ENCODE measurements at places on chromosomes 12 and 14. TPM values are rescaled to one million over a fixed set of nuclear protein-coding genes. Genes with fewer than 3 reads are reported as not detected.
A peak's percentile ranks its signal among the peaks of the same experiment; 100 is the strongest.

DGKA gene
- total RNA-seq = 3.7 TPM

NFE2 gene
- total RNA-seq = not detected

DPPA3 gene
- total RNA-seq = not detected

CLEC4C gene
- not detected for total RNA-seq

MAP1LC3B2 gene
- total RNA-seq = not detected

PRR4 gene
- total RNA-seq = 3.3 TPM

GYS2 gene
- total RNA-seq = 0.05 TPM

POTEG gene
- not detected for total RNA-seq

MUCL1 gene
- not detected for total RNA-seq

PLA2G1B gene
- not detected for total RNA-seq

FOXA1 gene
- 1.5 TPM for total RNA-seq

- H3K36me3 ChIP-seq = no peaks in the 10 kb centered on the region
- no peaks in the 10 kb centered on the region for H3K27me3 ChIP-seq
- DNase-seq = peak; percentile 25
- peaks cover 9% of the 10 kb centered on the region for H3K4me1 ChIP-seq
Measured at GRCh38 chr12:27331291-27331926, 1.2 kb upstream of the BMAL2 start.

GRCh38 chr12:62426089-62426488 lies 40.5 kb upstream of the MON2 start:
- H3K4me1 ChIP-seq = no peaks in the 10 kb centered on the region
- peaks cover 3% of the 10 kb centered on the region for H3K27me3 ChIP-seq
- H3K36me3 ChIP-seq = no peaks in the 10 kb centered on the region
- H3K27ac ChIP-seq = no peak overlapping the region
- DNase-seq = no peak
- no peak overlapping the region for H3K4me3 ChIP-seq

GRCh38 chr12:55698241-55698955 lies 9.3 kb downstream of the ITGA7 start:
- no peak overlapping the region for H3K27ac ChIP-seq
- H3K4me1 ChIP-seq = peaks cover 30% of the 10 kb centered on the region
- H3K36me3 ChIP-seq = no peaks in the 10 kb centered on the region
- no peaks in the 10 kb centered on the region for H3K27me3 ChIP-seq
- H3K4me3 ChIP-seq = no peak overlapping the region
- DNase-seq = no peak

- no peak overlapping the region for H3K4me3 ChIP-seq
- no peak overlapping the region for H3K27ac ChIP-seq
- H3K36me3 ChIP-seq = no peaks in the 10 kb centered on the region
- H3K4me1 ChIP-seq = peaks cover 8% of the 10 kb centered on the region
- DNase-seq = no peak
- no peaks in the 10 kb centered on the region for H3K27me3 ChIP-seq
Measured at GRCh38 chr12:62899568-62900390, 35.2 kb downstream of the PPM1H start.

GRCh38 chr14:36538051-36538450 lies 18.0 kb upstream of the NKX2-1 start:
- H3K27ac ChIP-seq = no peak overlapping the region
- H3K36me3 ChIP-seq = no peaks in the 10 kb centered on the region
- no peaks in the 10 kb centered on the region for H3K4me1 ChIP-seq
- DNase-seq = no peak

- H3K27me3 ChIP-seq = peaks cover 9% of the 10 kb centered on the region
- no peak overlapping the region for H3K27ac ChIP-seq
- no peak for DNase-seq
- H3K4me1 ChIP-seq = no peaks in the 10 kb centered on the region
- no peak overlapping the region for H3K4me3 ChIP-seq
Measured at GRCh38 chr14:104734051-104734587, 10.1 kb downstream of the ADSS1 start.

GRCh38 chr14:31027847-31028246 lies 1.7 kb upstream of the STRN3 start:
- no peaks in the 10 kb centered on the region for H3K27me3 ChIP-seq
- H3K36me3 ChIP-seq = 0 out of 2 replicates have a peak, but pooled peaks cover under 1% of the 10 kb centered on the region
- DNase-seq = no peak

GRCh38 chr14:84108746-84109457 lies 1421.0 kb upstream of the FLRT2 start:
- H3K27ac ChIP-seq = no peak overlapping the region
- H3K27me3 ChIP-seq = no peaks in the 10 kb centered on the region
- DNase-seq = no peak
- H3K36me3 ChIP-seq = no peaks in the 10 kb centered on the region

GRCh38 chr12:111401167-111401605 lies 4.5 kb upstream of the SH2B3 start:
- H3K27ac ChIP-seq = no peak overlapping the region
- H3K27me3 ChIP-seq = no peaks in the 10 kb centered on the region
- no peak overlapping the region for H3K4me3 ChIP-seq
- no peak for DNase-seq
- peaks cover 11% of the 10 kb centered on the region for H3K4me1 ChIP-seq
- no peaks in the 10 kb centered on the region for H3K36me3 ChIP-seq

GRCh38 chr12:50929831-50930230 lies 22.5 kb upstream of the HIGD1C start:
- no peak for DNase-seq
- H3K27ac ChIP-seq = no peak overlapping the region
- H3K36me3 ChIP-seq = no peaks in the 10 kb centered on the region
- peaks cover 21% of the 10 kb centered on the region for H3K4me1 ChIP-seq

DNA sequence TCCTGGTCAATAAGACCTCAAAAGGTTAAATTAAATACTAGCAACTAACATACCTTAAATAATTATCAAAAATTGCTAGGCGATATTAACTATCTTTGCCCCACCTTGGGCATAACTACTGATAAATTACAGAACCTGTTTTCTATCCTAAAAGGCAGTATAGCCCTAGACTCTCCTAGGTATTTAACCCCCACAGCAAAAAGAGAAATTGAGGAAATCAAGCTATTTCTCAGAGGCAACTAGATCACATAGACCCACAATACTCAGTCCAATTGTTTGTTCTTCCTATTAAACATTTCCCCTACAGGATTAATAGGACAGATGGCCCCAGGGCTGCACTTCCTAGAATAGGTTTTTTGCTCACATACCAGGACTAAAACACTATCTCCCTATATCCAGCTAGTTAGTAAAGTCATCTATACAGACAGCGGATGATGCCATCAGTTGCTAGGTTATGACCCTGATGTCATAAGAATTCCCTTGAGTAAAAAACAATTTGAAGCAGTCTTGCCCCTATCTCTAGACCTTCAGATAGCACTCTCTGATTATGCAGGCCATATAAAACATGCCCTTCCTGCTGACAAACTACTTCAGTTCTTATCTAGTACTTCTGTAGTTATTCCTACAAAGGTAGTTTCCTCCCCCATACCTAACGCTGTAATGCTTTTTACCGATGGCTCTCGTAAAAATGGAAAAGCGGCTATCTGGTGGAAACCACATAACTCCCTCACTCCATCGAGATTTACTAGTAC lies 118.4 kb downstream of the PPHLN1 start:
- no peaks in the 10 kb centered on the region for H3K27me3 ChIP-seq
- H3K4me1 ChIP-seq = no peaks in the 10 kb centered on the region
- peaks cover 58% of the 10 kb centered on the region for H3K36me3 ChIP-seq
- no peak for DNase-seq
- H3K4me3 ChIP-seq = no peak overlapping the region

GRCh38 chr14:37232907-37233481 lies 35.3 kb downstream of the MIPOL1 start:
- H3K4me1 ChIP-seq = no peaks in the 10 kb centered on the region
- H3K4me3 ChIP-seq = no peak overlapping the region
- H3K36me3 ChIP-seq = no peaks in the 10 kb centered on the region
- H3K27ac ChIP-seq = no peak overlapping the region

- no peak overlapping the region for H3K27ac ChIP-seq
- H3K4me3 ChIP-seq = no peak overlapping the region
- no peaks in the 10 kb centered on the region for H3K36me3 ChIP-seq
- no peaks in the 10 kb centered on the region for H3K27me3 ChIP-seq
- no peaks in the 10 kb centered on the region for H3K4me1 ChIP-seq
- DNase-seq = no peak
Measured at GRCh38 chr14:93379831-93380230, 32.8 kb downstream of the COX8C start.

DNA sequence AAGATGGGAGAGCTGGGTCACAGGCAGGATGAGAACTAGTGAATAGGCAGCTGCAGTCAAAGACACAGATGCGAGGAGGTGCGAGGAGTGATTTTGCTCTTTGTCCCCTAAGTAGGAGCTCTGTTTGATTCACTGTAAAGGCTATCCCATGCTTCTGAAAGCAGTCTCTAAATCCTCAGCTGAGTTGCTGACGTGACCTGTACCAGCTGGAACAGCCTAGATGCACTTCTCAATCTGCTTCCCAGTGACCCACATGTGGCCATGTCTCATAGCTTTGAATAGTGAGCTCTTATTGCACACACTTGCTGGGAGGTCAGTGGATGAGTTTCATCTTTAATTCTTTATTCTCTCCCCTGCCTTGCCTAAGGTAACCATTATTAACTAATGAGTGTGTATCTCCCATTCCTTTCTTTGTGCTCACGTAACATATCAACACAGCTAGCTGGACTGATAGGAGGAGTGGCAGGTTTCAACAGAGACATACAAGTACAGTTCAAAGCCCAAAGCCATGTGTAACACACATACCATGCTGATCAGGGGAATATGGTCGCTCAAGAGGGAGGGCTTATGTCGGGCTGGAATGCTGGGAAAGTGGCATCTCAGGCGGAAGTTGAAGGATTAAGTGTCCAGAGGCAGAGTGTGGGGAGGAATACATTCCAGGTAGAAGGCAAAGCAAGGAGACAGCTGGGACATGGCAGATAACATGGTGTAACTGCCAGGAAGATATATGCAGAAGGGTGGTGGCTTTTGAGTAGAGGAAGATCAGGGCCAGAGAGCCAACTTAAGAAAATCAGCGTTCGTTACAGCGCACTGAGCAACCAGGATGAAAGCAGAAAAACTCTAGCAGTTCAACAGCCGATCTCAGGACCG lies 15.4 kb upstream of the YY1 start:
- no peak overlapping the region for H3K27ac ChIP-seq
- DNase-seq = no peak
- no peaks in the 10 kb centered on the region for H3K27me3 ChIP-seq
- no peaks in the 10 kb centered on the region for H3K4me1 ChIP-seq
- H3K36me3 ChIP-seq = peaks cover 5% of the 10 kb centered on the region

DNA sequence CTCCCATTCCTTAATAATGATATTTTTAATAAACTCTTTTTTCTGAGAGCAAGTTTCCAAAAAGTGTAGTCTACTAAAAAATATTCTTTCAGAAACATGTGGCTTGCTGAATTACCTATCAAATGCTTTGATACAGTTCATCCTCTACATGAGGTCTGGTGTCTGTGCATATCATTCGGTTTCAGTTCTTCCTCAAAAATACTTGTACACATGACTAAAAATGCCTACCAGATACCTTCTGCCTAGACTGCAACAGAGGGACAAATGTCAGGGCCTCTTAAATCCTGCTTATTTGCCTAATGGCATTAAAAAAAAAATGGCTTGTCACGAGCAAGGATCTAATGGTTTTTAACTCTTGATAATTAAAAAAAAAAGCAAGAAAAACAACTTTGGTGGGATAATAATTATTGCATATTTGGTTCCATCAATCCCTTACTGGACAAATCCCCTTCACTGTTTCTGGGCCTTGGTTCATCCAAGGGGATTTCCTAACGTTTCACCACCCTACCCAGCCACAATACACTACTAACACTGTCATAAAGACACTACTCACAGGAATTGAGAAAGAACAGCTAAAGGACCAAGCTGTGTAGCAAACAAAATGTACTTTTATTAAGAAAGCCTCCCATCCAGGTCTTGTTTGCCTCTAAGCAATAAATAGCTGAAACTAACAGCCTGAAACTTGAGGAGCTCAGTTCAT lies 45.7 kb downstream of the PARP11 start:
- no peak overlapping the region for H3K4me3 ChIP-seq
- no peak overlapping the region for H3K27ac ChIP-seq
- DNase-seq = no peak
- no peaks in the 10 kb centered on the region for H3K4me1 ChIP-seq
- H3K27me3 ChIP-seq = no peaks in the 10 kb centered on the region

DNA sequence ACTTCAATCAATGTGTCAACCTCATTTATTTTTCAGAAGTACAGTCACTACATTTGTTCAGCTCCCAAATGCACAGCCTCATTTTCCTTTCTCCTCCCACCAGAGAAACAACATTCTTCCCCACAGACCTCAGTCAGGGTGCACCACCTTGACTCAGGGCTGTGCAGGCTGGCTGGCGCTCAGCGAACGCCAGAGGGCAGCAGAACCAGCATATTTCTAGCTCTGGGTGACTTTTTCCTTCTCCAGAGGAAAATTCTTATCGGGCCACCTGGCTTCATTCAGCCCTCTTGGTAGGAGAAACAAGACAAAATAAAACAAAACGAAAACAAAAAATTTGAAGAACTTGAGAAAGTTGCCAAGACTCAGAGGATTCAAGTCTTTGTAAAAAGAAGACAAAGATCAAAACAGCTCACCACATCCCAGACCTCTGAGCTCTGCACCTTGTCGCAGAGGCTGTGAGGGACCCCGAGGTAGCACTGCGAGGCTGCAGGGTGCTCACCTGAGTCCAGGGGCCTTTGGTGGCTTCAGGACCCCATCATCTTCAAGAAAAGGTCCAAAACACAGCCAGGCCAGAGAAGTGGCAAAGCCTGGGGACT lies 33.7 kb downstream of the PAH start:
- no peaks in the 10 kb centered on the region for H3K36me3 ChIP-seq
- no peak overlapping the region for H3K27ac ChIP-seq
- peaks cover 3% of the 10 kb centered on the region for H3K27me3 ChIP-seq

DNA sequence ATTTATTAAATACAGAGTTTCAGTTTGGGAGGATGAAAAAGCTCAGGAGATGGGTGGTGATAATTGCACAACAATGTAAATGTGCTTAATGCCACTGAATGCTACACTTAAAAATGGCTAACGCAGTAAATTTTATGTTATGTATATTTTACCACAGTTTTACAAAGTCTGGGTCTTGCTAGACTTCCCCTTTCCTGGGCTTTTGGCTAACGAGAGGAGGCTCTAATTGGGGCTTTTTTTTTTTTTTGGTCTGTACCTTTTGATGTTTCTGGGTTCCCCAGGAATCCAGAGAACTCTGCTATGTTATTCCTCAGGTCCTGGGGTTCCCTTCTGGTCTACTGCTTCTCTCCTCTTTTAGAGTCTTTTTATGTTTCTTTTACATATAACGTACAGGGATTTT lies 355.5 kb downstream of the CACNA1C start:
- no peak for DNase-seq
- H3K27me3 ChIP-seq = peaks cover 18% of the 10 kb centered on the region
- H3K27ac ChIP-seq = no peak overlapping the region
- H3K36me3 ChIP-seq = no peaks in the 10 kb centered on the region

All from SJCRH30 (cell line).